Stimulated activated naive CD4-positive, alpha-beta T cell (primary cell): ENCODE measurements at places on chromosomes 2 and 18.

GRCh38 chr2:111162718-111163331 is 42.1 kb downstream of the BCL2L11 start:
- no peak for DNase-seq

GRCh38 chr2:1665761-1666505 is 78.4 kb downstream of the PXDN start:
- DNase-seq, result no peak

GRCh38 chr2:47525167-47525566 is 122.2 kb downstream of the MSH2 start:
- DNase-seq, result no peak

GRCh38 chr2:174395969-174396630 is 570 bp downstream of the SCRN3 start:
- DNase-seq, result no peak

DNA sequence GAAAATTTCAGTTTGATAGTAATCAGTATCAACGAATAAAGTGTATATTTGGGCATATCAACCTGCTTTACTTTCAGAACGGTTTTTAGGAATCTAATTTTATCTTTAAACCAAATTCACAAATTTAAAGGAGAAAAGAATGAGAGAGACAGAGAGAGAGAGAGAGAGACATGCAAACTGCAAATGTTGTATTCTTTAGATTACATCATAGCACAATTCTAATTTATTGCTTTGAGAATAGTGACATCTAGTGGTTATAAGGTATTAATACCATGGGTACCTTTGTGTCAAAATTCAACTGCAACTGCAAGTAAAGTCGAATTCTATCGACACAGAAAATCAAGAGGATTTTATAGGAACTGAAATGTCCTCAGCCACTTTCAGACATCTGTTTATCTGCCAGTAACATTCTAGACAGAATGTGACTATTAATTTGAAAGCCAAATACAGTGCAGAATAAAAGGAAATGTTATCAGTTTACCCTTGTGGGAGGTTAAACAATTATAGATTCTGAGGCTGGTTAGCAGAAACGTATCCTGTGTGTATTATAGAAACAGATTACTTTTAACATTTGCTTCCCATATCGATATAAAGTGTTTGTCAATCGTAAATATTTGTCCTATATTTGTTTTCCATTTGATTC is 529.8 kb upstream of the VRK2 start:
- no peak for DNase-seq

- no peak for DNase-seq
Observed at GRCh38 chr18:72700961-72701710, 157.0 kb upstream of the CBLN2 start.

GRCh38 chr2:88038263-88039105 is 17.1 kb downstream of the KRCC1 start:
- no peak for DNase-seq

DNA sequence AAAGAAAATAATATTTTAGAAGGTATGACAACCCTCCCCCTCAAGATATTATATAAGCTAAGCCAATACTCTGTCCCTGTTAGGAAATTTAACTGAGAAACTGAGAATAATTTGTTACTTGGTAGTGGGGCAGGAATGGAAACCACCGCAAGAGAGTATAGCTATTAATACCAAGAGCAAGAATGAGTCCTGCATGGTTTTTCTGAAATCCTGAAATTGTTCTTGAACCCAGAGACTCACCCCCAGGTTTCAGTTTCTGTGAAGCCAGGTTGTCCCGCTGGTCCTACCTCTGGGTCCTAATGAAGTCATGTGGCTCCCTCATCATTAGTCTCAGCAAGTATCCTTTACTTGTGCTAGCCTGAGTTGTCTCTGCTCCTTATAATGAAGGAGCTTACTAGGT is 671.0 kb upstream of the ACVR2A start:
- DNase-seq, result no peak

DNA sequence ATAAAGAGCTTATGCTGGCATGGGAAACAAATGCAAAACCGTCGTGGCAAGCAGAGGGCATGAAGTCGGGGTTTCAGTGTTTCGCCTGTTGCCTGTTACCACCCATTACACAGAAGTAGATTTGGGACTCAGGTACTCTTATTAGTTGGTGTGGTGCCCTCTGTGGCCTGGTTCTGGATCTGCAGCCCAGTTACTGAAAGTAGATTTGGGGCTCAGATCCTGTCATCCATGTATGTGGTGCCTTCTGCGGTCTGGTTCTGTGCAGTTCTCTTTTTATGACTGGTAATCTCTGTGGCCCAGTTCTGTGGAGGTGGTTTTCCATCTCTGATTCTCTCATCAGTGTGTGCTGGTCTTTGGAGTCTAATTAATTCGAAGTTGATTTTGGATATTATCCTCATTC is 45.2 kb downstream of the ADNP2 start:
- no peak for DNase-seq

DNA sequence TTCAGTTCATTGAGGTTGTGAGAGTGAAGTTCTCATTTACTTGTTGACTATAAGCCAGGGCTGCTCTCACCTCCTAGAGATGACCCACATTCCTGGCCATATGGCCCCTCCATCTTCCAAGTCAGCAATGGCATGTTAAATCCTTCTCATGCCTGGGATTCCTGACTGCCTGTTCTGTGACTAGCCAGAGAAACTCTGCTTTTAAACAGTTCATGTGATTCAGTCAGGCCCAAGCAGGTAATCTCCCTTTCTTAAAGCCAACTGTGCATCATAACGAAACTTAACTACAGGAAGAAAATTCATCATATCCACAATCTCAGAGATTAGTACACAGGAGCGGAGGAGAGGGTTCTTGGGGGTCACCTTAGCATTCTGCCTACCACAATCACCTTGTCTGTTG is 11.5 kb downstream of the DPP4 start:
- no peak for DNase-seq

DNA sequence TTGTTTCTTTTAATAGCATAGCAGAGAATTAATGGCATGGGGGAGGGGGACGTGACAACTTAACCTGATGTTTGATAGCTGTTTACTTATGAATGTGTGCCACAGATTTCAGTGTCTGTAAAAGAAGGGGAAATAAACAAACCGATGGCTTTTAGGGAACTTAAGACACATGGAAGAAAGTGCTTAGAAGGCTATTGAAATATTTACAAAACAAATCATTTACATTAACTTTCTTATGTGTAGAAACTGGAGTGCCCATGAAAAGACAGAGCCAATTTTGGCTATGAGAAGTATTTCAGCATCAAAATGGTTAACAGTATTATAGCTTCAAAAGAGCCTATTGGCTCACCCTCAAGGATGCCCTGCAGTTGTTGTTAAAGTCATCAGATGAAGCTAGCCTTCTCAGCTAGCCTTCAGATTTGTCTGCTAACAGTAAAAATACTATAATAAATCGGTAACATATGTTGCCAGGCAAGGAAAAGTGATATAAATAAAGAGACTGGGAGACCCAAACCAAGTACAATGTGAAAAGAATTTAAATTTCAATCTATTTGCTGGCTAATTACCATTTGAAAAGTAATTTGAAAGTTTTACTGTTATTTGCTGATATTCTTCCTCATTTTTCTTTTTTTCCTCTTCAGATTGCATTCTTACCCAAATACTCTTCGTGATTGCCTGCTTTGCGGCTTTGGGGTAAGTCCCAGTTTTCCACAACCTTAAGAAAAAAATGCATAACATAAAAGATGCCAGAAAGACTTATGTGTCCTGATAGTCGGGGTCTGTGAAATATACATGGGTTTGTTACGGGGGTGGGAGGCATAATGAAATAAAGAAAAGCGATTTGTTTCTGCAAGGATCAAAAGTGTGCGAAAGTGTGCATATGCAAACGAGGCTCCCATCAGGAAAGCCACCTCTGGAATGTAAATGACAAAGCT is 256.4 kb downstream of the MEIS1 start:
- DNase-seq, result no peak

DNA sequence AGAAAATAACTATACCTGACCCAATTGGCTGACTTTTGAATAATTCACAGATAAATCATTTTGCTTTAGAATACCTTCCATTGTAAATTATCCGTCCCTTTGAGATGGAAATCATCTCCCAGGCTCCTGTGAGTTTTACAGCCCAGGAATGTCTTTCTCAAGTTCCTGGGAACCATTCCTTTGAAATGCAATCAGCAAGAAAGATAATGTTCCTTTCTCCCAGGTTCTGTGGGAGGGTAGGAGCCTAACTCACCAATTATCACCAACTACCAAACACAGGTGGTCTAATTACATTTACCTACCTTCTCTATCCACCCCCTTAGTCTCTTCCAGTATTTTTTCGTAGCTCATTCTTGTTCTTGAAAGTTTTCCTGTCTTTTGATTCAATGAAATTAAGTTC is 1016.0 kb downstream of the SOCS6 start:
- no peak for DNase-seq

- DNase-seq, result no peak
Observed at GRCh38 chr2:167132906-167133555, 244.8 kb downstream of the XIRP2 start.

DNA sequence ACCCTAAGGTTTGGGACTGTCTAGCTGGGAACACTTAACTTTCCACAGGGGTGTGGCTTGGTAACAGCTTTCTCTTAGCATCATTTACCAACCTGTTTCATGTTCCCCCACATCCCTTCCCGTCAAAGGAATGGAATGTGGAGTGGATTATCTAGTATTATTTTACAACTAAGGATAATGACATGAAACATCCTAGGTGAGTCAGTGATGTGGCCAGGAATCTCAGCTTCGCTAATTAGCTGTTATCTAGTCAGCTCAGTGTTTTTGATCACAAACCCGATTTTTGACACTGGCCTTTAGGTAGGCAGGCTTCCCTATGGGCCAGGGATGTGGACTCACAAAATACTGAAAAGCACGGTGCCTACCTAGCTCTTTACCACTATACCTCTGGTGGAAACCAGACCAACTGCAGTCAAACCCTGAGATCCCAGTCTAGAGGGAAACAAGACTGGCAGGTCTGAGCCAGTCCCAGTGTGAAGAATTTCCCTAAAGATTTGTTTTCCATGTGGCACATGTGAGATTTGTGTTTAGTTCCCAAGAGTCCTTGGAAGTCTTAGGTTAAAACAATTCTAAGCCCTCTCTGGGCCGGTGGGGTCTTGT is 2.8 kb upstream of the NRP2 start:
- no peak for DNase-seq

DNA sequence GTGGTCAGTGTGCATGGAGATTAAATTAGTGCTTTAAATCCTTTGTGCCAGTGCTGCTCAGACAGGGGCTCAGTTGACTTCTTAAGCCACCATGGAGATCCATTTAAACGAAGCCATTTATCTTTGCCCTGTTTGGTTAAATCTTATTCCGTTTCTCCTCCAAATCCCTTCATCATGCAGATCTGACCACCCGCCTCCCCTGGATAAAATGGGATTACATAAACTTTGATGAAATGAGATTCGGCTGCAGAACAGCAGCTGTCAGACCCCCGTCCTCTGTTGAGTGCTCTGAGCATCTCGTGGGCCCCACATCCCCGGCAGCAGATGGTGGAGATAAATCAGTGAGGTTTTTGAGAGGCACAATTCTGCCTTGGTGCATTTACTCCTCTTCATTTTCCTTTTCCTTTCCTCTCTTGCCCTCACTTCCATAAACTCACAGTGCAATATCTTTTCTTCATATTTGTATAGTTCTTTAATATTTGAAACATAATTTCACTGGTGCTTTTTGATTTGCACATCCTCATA is 84.4 kb upstream of the TWIST2 start:
- no peak for DNase-seq

GRCh38 chr2:159409116-159409800 is 122.8 kb upstream of the WDSUB1 start:
- no peak for DNase-seq

- DNase-seq, result peak; percentile 14
Observed at GRCh38 chr2:64989982-64990614, 899 bp downstream of the SLC1A4 start.

- DNase-seq, result no peak
Observed at GRCh38 chr2:109188496-109188890, 59.5 kb downstream of the SH3RF3 start.

DNA sequence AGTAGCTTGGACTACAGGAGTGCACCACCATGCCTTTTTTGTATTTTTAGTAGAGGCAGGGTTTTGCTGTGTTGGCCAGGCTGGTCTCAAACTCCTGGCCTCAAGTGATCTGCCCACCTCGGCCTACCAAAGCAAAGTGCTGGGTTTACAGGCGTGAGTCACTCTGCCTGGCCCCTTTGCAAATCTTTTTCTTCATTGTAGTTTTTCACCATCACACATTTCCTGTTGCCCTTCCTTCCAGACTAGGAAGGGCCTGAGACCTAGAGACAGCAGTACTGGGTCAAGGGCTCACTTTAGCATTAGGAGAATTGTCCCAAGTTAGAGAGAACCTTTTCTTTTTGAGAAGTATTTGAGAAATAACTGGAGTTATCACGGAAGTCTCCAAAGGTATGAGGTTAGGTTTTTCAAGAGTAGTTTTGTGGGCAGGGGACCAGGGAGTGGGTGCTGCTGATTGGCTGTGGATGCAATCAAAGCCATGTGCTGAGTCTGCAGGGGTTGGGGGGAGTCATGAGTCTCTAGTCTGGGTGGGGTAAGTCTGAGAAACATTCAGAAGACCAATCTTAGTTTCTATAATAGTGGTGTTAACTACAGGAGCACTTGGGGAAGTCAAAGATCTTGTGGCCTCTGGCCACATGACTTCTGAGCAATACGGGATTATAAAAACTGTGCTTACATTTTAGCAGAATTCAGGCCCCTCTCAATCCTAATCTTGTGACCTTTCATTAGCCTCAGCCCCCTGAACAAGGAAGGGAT is 23.7 kb downstream of the B3GNT2 start:
- no peak for DNase-seq

DNA sequence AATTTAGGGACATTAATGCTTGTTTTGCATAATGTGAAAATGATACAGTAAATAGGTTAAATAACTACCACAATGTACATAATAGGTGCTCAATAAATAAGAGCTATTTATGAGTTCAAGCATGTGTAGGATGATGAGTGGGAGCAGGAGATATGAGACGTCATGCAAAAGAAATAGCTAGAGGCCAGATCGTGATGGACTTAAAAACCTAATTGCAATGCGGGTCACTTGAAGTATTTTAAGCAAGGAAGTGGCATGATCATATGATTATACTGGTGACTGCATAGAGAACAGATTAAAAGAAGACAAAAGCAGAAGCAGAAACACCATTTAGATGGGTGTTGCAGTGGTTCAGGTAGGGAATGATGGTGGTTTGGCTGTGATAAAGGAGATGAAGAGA is 78.0 kb downstream of the HNMT start:
- DNase-seq, result no peak

GRCh38 chr2:236083934-236084333 is 84.3 kb downstream of the GBX2 start:
- no peak for DNase-seq

GRCh38 chr18:42798606-42799170 is 316.8 kb downstream of the RIT2 start:
- DNase-seq, result no peak

- DNase-seq, result no peak
Observed at GRCh38 chr2:100395532-100396350, 21.7 kb downstream of the CHST10 start.

DNA sequence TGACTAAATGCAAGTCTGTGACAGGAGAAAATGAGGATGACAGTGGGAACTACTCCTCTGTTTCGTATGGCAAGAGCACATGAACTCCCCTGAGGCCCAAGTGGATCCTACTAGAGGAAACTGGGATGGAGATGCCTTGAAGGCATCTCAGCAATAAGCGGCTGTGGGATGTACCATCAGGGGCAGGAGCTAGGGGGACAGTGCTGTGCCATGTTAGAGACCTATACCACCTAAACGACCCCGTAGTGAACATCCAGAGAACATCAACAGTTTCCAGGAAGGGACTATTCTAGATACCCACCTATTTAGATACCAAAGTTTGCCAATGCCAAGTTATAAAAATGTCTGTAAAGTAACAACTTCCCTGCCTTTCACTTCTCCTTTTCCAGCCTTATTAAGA is 860.8 kb upstream of the ACVR2A start:
- DNase-seq, result no peak
